ENCODE measurements at places on chromosomes 2 and 18.

DNA sequence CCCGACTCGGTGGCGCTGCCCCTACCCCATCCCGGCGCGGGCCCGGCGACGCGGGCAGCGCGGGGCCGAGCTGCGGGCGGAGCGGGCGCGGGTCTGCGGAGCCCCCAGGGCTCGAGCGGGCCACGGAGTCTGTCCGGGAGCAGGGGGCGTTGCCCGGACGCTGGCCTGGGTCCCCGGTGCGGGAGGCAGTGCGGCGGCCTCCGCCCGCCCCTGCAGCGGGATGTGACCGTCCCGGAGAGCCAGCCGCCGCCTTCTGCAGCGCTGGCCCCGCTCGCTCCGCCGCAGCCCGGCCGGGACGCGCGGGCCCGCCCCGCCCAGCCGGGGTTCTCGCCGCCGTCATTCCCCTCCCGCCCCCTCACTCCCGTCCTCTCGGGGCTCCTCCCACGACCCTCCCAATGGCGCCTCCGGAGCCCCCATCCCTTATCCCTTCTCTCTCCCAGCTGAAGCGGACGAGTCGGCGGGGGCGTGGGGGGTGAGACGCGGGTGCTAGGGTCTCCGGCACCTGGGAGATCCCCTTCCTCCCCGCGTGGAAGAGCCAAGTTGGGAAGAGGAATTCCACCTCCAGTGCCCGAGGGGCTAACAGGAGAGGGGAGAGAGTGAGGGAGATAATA lies at the start of gene FNDC4:
TSS of gene FNDC4 (minus strand) at position 257 of the 611 bp plus-strand sequence. CDS start 521 bp downstream, outside the sequence.
- no peak for DNase-seq

DNA sequence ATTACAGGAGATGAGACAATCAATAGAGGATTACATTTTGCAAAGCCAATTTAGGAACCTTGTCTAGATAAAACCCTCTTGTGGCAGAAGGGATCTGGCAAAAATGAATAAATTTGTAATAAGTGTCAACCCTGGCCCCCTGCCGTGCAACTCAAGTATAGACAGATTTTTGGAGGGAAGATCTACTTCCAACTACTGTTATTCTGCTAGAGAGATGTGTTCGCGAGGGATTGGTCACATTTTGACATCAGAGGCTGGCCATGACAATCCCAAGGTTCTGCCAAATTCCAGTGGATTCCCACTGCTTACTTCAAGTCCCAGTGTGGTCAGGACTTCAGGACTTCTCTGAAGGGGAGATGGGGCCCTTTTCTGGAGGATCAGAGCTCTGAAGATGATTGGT lies 192.6 kb downstream of the SH3RF3 start:
- DNase-seq: no peak

DNA sequence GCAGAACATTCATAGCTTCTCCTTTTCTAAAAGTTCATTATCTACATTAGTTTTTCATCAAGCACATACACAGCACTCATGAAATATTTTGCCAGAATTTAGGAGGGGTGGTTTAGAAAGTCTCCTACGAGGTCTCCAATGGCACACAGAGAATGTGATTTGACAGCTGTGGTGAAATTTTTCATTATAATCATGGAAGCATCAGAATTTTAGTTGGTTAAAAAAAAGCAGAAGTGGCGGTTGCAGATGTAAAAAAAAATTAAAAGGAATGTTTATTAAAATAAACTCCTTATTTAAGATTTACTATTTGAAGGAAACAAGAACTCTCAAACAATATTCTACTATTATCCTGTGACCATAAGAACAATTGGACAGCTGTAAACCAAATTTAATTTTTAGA lies 10.8 kb upstream of the RHBDD1 start:
- DNase-seq: no peak

- no peak for DNase-seq
Observed at GRCh38 chr2:151945186-151945585, 117.0 kb upstream of the ARL5A start.

DNA sequence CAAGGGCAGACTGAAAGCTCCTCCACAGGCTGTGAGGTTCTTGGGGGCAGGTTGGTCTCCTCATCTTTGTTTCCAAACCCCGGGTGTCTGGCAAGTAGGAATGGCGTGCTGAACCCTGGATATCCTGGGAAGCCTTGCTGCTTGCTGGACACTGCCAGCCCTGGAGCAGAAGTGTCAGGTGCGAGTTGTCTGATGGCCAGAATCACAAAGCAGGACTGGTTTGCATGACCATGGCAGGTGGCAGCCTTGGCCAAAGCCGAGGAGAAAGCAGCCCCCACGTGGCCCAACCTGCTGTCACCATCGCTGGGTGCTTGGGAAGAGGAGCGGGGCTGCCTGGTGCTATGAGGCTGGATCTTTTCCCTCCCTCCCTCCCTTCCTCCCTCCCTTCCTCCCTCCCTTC lies 309.5 kb upstream of the HS6ST1 start:
- DNase-seq: peak; percentile 26

DNA sequence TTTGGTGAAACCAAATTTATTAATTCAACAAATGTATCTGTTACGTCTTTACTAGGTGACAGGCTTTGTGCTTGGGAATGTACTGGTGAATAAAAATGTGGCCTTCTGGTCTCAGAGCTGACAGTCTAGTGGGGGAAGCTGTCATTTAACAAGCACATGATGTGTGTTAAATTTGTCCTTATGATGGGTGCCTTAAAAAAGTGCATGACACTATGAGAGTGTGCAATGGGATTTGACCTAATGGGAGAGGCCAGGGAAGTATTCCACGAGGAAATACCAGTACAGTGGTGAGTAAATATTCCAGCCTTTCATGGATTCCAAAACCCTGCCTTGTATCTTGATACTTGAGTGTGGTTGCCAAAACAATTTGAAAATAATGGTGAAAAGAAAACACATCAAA lies 308.9 kb downstream of the PLCL1 start:
- DNase-seq: no peak

- DNase-seq: no peak
Observed at GRCh38 chr2:152452256-152452973, 117.4 kb downstream of the FMNL2 start.

DNA sequence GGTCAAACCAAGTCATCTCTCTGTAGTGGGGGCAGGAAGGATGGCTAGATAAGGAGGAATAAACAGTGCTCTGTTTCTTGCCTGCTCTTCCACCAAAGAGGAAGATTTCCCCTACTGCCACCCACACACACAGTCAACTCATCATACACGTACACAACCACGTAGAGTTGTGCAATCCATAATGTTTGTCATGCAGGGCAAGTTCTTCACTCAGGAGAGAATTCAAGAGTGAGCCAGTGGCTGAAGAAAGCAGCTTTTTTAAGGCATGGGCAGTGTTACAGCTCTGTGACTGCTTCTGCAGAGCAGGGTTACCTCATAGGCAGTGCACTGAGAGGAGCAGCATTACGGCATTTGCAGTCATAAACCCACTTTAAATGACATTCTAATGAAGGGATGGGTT lies 283.0 kb downstream of the RND3 start:
- DNase-seq: no peak

- no peak for DNase-seq
Observed at GRCh38 chr18:52936931-52937330, 596.9 kb downstream of the DCC start.

GRCh38 chr2:234328444-234328990 lies 168.4 kb downstream of the ARL4C start:
- DNase-seq: no peak

DNA sequence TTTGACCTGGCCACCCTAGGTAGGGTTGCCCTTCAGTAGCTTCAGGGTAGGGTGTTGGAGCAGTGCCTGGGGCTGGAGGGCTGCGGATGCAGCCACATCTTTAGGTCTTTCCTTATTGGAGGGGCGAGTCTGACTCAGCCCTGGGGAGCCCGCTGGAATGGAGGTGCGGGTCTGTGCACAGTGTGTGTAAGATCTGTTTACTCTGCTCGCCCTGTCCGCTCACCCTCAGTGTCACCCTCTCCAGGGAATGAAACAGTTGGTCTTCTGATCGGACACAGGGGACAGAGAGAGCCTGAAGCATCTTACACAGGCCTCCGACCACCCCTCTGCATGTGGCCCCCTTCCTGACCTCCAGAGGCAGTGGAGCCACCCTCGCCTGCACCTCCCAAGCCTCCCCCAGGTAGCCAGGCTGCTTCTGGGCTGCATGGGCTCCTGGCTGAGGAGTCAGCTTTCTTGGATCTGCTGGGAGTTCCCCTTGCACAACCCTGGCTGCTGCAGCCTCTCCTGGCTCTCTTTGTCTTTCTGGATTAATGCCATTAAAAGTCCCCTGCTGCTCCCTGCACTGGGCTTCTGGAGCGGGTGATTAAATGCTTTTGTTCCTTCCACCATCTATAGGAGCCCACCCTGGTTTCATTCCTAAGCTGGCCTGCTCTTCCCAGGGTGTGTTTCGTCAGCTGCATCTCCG lies 82.6 kb downstream of the ASB1 start:
- no peak for DNase-seq

- DNase-seq: no peak
Observed at GRCh38 chr18:31243740-31244512, 74.0 kb upstream of the DSG1 start.

- no peak for DNase-seq
Observed at GRCh38 chr2:142306131-142306530, 175.3 kb upstream of the LRP1B start.

- no peak for DNase-seq
Observed at GRCh38 chr2:72572501-72572900, 253.3 kb downstream of the EXOC6B start.

GRCh38 chr18:11368020-11368419 lies 218.7 kb upstream of the PIEZO2 start:
- DNase-seq: no peak

GRCh38 chr18:39564716-39565115 lies 1999.1 kb upstream of the CELF4 start:
- no peak for DNase-seq

GRCh38 chr2:200341376-200341775 lies 34.9 kb downstream of the SPATS2L start:
- no peak for DNase-seq

DNA sequence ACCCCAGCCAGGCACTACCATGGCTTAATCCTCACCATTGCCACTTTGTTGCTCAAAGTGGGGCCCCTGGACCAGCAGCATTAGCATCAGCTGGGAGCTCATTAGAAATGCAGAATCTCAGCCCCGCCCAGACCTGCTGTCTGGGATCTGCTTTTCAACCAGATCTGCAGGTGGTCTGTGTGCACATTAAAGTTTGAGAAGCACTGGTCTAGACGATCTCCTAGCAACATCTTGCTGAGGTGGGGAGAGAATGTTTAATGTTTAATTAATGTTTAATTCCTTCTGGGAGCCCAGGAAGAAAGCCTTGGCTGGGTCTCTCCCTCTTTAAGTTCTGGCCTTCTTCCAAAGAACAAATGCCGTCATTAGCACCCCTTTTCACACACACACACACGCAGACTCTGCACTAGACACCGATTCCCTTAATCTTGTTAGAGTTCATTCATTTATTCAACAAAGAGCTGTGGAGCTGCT lies 53.7 kb downstream of the EDAR start:
- DNase-seq: no peak

GRCh38 chr18:58454406-58455061 lies 174.4 kb downstream of the ALPK2 start:
- no peak for DNase-seq

GRCh38 chr2:72082021-72082601 lies 65.6 kb downstream of the CYP26B1 start:
- no peak for DNase-seq

GRCh38 chr2:102025583-102026267 lies 34.0 kb downstream of the IL1R2 start:
- no peak for DNase-seq

DNA sequence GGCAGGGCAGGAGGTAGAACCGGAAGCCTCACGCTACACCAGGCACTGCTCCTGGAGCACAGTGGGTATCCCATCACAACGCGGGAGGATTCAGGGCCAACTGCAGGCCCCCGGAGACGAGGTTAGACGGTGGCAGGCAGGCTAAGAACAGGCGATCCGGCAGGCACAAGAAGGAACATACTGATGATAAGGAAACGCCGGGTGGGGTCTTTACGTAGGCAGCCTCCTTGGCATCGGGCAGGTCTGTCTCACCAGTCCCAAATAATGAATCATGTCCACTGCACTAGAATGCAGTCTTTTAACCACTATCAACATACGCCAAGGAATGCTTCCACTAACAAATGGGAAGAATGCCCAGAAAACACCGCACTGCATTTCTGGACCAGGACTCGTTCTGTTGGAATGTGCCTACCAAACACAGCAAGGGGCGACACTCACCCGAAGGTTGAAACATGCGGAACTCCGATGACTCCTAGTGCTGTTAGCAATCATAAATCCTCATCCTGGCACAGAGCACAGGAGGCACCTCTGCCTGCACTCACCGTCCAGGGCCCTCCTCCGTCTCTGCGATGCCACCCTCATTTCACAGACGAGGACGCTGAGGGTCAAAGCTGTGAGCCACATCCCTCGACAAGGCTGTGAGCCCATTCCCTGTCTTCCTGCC lies 35.2 kb downstream of the ZNF516 start:
- no peak for DNase-seq

DNA sequence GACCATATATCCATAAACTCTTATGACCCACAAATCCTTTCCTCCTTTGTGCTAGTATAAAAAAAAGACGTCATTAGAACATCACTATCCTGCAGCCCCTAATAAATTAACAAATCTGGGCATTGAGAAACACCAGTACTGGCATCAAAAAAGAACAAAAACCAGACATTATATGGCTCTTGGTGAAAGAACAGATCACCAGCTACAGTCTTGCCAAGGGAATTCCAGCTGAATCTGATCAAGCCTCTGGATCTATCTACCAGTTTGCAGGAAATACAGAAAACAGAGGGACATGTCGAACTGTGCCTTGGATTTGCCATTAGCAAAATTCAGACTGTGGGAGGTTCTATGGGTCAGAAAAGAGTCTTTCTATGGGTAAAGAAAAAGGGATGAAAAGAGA lies 93.7 kb upstream of the DDX18 start:
- no peak for DNase-seq

GRCh38 chr18:70998490-70998889 lies 709.6 kb downstream of the SOCS6 start:
- no peak for DNase-seq

DNA sequence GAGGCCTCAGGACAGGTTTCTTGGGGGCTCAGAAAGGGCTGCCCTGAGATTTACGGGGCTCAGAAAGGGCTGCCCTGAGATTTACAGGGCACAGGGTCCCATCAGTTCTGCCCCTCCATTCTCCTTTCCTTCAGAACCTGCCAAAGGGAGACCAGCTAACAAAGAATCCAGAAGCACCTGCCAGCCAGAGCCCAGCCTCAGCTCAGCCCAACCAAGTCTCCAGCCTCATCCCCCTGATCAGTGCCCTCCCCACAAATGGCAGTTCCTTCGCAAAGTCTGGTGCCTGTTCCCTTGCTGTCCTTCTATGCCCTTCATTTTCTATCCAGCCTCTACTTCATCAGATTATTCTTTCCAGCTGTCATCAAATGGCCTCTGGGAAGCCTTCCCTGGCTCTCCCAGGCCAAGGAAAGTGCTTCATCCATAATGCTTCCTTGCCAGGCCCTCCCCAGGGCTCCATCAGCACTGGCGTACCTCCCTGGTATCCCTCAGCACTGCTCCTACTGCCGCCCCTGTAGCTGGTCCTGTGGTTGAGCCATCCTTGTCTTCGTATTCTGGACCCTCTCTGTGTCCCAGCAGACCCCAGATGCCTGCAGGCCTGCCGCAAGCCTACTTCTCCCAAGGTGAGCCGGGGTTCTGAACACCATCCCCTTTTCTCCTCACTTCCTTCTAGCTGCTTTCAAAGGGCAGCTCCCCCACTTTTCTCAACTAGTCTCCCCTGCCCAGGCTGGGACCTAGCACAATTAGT lies 96.2 kb upstream of the EPAS1 start:
- DNase-seq: no peak

Measured in cerebellar nuclear complex (tissue), 1 donor.